Large intestine (tissue), 12 donors: ENCODE measurements at places on chromosomes 6 and 20.

GRCh38 chr6:7373739-7374138 lies 15.8 kb downstream of the CAGE1 start:
- H3K4me1 ChIP-seq: no peaks in the 10 kb centered on the region
- H3K36me3 ChIP-seq: no peaks in the 10 kb centered on the region
- DNase-seq: peak; percentile 53
- no peak overlapping the region for H3K27ac ChIP-seq
- H3K27me3 ChIP-seq: no peaks in the 10 kb centered on the region
- H3K4me3 ChIP-seq: no peak overlapping the region

GRCh38 chr6:46720401-46720800 lies 14.8 kb downstream of the PLA2G7 start:
- peaks cover 2% of the 10 kb centered on the region for H3K27me3 ChIP-seq
- H3K36me3 ChIP-seq: no peaks in the 10 kb centered on the region
- no peak overlapping the region for H3K27ac ChIP-seq
- H3K4me1 ChIP-seq: no peaks in the 10 kb centered on the region

- H3K27ac ChIP-seq: peak overlapping the region; percentile 87
- no peaks in the 10 kb centered on the region for H3K27me3 ChIP-seq
- peaks cover 14% of the 10 kb centered on the region for H3K4me1 ChIP-seq
- no peak overlapping the region for H3K4me3 ChIP-seq
- no peak for DNase-seq
- H3K36me3 ChIP-seq: no peaks in the 10 kb centered on the region
These were observed 43.7 kb downstream of the NINL start for GRCh38 chr20:25541676-25542075.

DNA sequence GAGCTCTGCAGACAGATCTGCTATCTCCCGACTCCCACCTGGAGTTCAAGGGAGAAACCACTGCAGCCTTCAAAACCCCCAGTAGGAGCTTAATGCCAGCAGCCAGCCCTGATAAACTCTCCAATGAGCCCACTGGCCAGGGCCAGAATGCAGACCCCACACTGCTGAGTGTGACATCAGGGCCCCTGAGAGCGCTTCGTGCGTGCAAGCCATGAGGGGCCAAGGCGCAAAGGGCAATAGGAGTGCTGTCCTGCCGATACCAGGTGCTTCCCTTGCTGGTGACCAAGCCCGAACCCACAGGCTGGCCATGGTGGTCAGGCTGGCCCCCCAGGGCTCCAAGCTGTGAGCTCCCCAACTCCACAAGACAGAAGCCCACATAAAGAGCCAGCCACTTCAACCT lies 33.2 kb upstream of the CST7 start:
- no peak overlapping the region for H3K4me3 ChIP-seq
- H3K36me3 ChIP-seq: no peaks in the 10 kb centered on the region
- DNase-seq: no peak
- no peaks in the 10 kb centered on the region for H3K27me3 ChIP-seq
- H3K27ac ChIP-seq: no peak overlapping the region

- H3K36me3 ChIP-seq: no peaks in the 10 kb centered on the region
- DNase-seq: no peak
- no peak overlapping the region for H3K4me3 ChIP-seq
- H3K27me3 ChIP-seq: no peaks in the 10 kb centered on the region
These were observed 499.3 kb downstream of the CDKAL1 start for GRCh38 chr6:21033575-21034026.

- H3K36me3 ChIP-seq: no peaks in the 10 kb centered on the region
- no peak for DNase-seq
- no peak overlapping the region for H3K27ac ChIP-seq
- H3K4me3 ChIP-seq: no peak overlapping the region
- no peaks in the 10 kb centered on the region for H3K27me3 ChIP-seq
These were observed 1.7 kb downstream of the HSF2 start for GRCh38 chr6:122401104-122401503.

DNA sequence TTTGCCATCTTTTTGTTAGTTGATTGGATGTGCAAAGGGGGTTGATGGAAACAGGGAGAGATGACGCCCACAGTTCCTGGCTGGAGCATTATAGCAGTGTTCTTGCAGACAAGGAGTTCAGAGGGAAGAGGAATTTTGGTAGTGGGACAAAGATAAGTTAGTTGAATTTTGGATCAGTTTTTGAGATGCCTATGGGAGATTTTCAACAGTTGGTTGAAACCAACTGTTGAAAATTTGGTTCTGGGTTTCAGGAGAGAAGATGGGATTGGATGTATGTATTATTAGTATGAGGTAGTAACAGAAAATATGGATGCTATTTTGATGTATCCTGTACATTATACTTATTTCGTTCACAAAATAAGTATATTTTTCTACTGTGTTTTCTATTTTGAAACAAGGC lies 274.2 kb downstream of the CDKAL1 start:
- peaks cover 5% of the 10 kb centered on the region for H3K4me1 ChIP-seq
- H3K27me3 ChIP-seq: no peaks in the 10 kb centered on the region
- no peaks in the 10 kb centered on the region for H3K36me3 ChIP-seq
- no peak for DNase-seq
- no peak overlapping the region for H3K27ac ChIP-seq

DNA sequence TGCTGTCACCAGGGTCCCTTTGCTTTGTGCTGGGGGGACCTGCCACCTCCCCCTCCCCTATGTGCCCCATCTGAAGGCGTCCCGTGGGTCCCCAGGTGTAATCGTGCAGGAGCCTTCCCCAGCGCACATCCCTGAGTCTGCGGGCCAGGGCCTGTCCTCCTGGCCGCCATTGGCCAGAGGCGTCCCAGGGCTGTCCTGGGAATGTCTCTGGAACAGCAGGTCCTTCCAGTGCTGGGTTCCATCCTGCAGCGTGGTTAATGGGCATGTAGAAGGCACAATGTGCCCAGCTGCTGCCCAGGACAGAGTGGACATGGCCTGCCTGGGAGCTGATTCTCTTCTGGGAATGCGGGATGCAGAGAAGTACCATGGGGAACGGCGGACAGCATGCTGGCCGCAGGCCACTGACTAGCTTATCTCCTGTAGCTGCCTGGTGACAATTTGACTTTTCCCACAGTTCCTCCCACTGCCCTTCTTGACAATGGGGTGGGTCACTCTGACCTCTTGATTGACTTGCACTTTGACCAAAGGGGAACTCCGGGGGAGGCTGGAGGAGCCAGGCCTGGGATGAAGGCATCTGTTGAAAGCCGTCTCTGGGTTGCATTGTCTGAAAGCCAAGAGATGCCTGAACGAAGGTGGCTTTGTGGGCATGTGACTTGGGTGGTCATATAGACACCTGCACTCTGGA lies 64.0 kb downstream of the CTCFL start:
- no peak for DNase-seq
- H3K27me3 ChIP-seq: no peaks in the 10 kb centered on the region
- H3K36me3 ChIP-seq: no peaks in the 10 kb centered on the region
- H3K27ac ChIP-seq: no peak overlapping the region
- H3K4me3 ChIP-seq: no peak overlapping the region

DNA sequence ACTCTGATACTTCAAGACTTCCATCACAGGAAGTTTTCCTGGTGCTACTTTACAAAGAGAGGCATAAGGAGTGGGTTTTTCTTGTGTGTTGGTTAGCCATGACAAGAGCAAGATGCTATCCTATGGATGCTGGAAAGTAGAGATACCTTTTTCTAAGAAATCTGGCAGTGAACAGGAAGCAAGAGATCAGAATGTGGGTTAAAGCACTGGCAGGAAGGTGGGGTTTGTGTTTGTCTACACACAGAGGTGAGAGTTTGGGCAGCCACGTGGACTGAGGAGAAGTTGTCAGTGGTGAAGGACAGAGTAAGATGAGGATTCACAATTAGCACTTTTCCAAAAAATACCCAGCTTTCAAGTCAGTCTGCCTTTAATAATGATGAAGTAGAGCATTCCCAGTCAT lies 17.9 kb downstream of the SLC2A12 start:
- H3K27me3 ChIP-seq: no peaks in the 10 kb centered on the region
- H3K4me3 ChIP-seq: no peak overlapping the region
- H3K27ac ChIP-seq: no peak overlapping the region
- H3K4me1 ChIP-seq: peaks cover 3% of the 10 kb centered on the region
- no peaks in the 10 kb centered on the region for H3K36me3 ChIP-seq
- DNase-seq: no peak

DNA sequence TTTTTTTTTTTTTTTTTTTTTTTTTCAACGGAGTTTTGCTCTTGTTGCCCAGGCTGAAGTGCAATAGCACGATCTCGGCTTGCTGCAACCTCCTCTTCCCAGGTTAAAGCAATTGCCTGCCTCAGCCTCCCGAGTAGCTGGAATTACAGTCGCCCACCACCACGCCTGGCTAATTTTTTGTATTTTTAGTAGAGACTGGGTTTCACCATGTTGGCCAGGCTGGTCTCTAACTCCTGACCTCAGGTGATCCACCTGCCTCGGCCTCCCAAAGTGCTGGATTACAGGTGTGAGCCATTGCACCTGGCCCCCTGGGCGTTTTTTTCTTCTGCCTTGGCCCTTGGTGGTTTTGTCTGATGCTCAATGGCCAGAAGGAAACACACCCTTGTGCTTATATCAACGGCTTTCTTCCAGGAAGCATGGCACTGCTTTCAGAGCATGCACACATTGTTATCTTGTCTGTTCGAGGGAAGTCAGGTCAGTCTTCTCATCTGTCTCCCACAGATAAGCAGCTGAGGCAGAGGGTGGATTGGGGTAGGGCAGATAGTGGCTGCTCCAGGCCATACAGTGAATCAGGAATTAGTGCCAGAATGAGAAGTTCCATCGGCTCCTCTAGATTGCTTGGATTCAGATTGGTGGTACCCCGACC lies 203.1 kb downstream of the TSHZ2 start:
- no peaks in the 10 kb centered on the region for H3K4me1 ChIP-seq
- H3K36me3 ChIP-seq: no peaks in the 10 kb centered on the region
- H3K27me3 ChIP-seq: no peaks in the 10 kb centered on the region
- no peak overlapping the region for H3K27ac ChIP-seq
- no peak for DNase-seq
- no peak overlapping the region for H3K4me3 ChIP-seq

DNA sequence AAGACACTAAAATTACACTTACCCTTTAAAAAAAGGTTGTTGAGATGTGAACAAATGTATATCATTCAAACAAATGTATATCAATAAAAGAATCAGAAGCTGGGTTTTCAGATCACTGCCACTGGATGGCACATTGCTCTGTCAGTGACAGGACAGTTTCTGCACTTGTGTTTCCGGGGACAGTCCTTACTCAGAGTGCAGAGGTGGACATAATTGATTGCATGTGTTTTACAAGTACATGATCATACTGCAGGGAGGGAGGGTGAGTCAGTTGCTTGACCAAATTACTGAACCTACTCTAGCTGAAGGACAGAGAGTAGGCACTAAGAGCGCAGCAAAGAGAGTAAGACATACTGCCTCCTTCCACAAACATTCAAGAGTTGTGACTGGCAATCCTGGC lies 302.3 kb downstream of the TENT5A start:
- H3K4me3 ChIP-seq: no peak overlapping the region
- no peaks in the 10 kb centered on the region for H3K27me3 ChIP-seq
- H3K36me3 ChIP-seq: no peaks in the 10 kb centered on the region
- H3K4me1 ChIP-seq: no peaks in the 10 kb centered on the region
- H3K27ac ChIP-seq: no peak overlapping the region

DNA sequence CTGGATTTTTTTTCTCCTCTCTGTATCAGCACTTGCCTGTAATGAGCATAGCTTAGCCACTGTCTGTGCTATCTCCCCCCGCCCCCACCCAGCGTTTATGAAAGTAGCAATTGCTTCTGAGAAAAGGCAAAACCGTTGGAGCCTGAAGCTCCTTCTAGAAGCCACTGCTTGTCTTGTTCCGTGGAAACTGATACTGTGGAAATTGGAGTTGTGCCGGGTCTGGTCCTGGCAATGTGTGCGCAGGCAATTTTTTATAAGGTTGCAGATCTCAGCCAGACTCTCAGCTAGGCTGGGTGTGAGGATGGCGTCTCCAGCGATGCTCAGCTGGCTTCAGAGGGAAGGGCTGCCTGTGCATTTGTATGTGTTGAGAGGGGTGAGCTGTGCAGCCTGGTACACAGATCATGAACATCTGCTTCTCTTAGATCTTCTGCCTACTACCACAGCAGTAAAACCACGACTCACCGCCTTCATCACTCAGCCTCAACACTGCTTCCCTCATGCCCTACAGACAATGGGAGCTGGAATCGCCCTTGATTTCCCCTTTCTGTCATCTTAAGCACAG lies 72.4 kb upstream of the GTSF1L start:
- no peaks in the 10 kb centered on the region for H3K27me3 ChIP-seq
- H3K4me1 ChIP-seq: no peaks in the 10 kb centered on the region
- H3K27ac ChIP-seq: no peak overlapping the region
- DNase-seq: no peak

DNA sequence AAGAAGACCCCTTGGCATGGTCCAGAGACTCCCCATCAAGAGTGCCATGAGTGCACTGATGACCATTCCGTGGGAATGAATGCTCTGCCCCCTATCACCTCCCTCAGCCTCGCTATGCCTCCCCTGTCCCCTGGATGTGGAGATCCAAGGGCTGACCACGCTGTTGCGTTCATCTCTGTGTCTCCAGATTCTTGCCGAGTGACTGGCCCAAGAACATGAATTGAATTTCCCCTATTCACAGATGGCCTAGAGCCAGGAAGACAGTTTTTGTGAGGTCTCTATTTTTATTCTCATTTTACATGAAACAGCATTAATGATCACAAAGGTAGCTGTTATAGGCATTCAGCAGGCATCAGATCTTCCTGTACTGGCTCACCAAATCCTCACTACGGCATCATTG lies 33.6 kb downstream of the MAFB start:
- H3K36me3 ChIP-seq: no peaks in the 10 kb centered on the region
- H3K27ac ChIP-seq: no peak overlapping the region
- no peak overlapping the region for H3K4me3 ChIP-seq

DNA sequence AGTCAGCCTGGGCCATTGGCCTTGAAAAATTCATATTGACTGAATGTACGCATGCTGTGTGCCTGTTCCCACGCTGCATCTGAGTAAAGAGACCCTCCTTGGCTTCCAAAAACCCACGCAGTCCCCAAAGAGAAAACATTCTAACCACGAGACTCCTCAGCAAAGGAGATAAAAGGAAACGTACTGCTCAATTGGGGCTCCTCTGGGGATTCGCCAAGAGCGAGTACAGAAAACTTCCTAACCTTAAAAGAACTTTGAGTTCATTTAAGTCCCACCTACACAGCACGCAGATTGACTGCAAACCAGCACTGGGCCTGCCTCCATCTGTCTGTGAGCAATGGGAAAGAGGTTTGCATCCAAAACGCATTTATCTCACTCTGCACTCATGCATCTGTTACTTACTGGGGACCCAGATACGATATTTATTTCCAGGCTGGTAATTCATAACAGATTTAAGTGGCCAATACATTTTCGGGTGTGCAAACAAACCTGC lies 505.9 kb upstream of the CHD6 start:
- H3K27me3 ChIP-seq: no peaks in the 10 kb centered on the region
- H3K4me3 ChIP-seq: no peak overlapping the region
- H3K4me1 ChIP-seq: no peaks in the 10 kb centered on the region
- H3K36me3 ChIP-seq: no peaks in the 10 kb centered on the region

GRCh38 chr20:9626357-9626756 lies 112.0 kb downstream of the LAMP5 start:
- H3K27me3 ChIP-seq: no peaks in the 10 kb centered on the region
- H3K27ac ChIP-seq: no peak overlapping the region
- DNase-seq: no peak
- no peak overlapping the region for H3K4me3 ChIP-seq
- H3K36me3 ChIP-seq: no peaks in the 10 kb centered on the region
- H3K4me1 ChIP-seq: no peaks in the 10 kb centered on the region
